ENCODE measurements at places on chromosomes 3 and 15.

DNA sequence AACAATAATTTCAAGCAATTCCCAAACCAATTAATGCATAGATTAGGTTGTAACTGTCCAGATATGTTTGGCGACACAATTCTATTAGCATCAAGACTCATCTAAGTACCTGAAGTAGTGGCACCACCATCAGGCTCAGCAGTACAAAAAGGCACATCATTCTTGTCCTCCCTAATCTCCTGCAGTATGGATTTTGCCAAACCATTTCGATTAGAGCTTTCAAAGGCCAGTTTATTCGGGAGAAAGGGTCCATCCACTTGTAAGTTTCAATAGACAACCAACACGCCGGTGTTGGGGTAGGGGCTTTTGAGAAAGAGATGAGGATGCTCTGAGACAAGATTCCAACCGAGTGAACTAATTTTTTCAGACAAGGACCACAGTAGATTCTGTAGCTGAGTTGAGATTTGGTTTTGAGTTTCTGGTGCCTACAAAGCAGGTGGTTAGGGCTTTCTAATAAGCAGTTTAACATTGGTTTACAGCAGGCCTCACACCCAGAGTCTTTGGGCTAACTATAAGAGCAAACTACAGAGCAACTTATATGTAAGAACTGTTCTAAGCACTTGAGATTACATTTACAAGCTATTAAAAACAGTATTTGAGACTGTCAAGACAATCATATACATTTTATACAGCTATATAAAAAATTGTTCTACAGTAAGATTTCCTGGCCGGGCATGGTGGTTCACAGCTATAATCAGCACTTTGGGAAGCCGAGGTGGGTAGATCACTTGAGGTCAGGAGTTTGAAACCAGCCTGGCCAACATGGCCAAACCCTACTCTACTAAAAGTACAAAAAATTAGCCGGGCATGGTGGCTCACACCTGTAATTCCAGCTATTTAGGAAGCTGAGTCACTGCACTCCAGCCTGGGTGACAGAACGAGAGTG lies 4.5 kb downstream of the RPL22L1 start:
- DNase-seq, result no peak

DNA sequence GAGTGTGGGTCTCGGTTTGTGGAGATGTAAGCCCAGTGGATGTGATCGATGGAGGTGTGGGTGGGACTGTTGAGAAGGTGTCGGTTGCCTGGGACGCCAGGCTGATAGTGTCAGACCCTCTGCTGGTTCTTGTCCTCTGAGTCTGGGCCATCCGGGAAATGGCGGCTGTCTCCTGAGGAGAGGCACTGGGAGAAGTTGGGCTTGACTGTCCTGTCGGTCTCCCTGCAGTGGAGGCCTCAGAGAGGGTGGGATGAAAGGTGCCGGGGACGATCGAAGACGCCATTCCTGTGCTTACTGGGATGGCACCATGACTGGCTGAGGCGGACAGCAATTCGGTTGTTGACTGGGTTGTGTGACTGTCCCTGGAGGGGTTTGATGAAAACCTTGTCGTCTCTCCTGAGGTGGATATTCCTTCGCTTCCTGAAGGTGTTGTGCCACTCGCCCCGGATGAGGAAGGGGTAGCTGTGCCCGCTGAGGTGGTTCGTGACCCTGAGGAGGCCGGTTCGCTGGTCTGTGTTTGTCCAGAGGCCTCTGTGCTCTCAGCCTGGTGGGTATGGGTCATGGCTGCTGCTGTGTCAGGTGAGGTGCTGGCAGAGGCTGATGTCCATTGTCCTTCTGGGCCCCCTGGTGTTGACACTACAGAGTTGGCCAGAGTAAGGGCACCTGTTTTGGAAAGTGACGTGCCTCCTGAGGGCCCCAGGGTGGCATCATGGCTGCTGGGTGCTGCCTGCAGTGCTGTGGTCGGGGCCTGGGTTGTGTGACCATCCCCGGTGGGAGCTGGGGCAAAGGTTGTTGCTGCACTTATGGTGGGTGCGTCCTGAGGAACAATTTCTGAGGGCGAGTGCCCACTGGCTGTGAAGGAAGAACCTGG lies 22.8 kb downstream of the MUC4 start:
- DNase-seq, result no peak

- no peak for DNase-seq
Observed at GRCh38 chr15:81492969-81493645, 119.1 kb upstream of the TMC3 start.

DNA sequence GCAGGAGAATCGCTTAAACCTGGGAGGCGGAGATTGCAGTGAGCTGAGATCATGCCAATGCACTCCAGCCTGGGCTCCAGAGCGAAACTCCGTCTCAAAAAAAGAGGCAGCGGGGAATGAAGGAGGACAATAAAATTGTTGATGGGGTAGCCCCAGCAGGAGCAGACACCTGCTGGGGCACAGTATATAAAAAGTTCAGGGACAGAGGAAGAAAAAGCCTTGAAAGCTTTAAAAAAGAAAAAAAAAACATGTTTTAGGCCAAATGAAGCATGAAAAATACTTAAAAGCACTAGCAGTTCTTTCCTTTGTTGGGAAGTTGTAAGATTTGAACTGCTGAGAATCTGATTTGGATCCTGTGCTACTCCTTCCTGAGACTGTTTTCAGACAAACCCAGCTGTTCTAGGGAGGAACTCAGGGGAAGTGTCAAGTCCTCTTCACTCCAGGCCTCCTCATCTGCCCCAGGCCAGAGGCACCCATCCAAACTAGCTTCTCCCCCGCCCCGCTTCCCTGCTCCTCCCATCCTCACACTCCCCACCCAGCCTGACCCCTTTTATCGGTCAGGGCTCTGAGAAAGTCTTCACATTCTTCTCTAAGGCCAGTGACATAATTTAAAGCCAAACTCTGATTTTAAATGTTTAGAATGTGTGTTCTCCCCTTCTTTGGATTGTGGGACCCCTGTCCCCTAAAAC lies 4.9 kb downstream of the IL17RD start:
- no peak for DNase-seq

DNA sequence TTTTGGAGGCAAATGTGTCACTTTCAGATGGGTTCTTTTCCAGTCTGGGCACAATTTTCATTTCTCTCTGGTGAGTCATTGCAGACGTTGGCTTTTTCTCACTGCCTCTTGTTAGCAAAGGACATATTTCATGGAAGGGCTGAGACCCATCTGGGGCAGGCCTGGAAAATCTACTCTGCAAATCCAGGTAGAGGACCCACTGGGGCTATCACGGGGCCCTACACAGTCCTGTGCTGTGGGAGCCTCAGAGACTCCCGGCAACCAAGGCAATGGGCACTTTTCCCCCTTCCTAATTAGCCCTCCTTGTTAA lies 58.0 kb downstream of the HRH1 start:
- no peak for DNase-seq

GRCh38 chr15:69881302-69881670 lies 216.4 kb downstream of the TLE3 start:
- DNase-seq, result peak; percentile 39

Data from stimulated activated naive B cell treated with anti-CD40 and anti-IgM and Interleukin-4, amounts not matched to agents 10 μg/mL and 1 μg/mL and 100 μg/mL, for 72 hours (primary cell).